ENCODE measurements at places on chromosomes 6 and 20. TPM values are rescaled to one million over a fixed set of nuclear protein-coding genes. Genes with fewer than 3 reads are reported as not detected.

- DNase-seq: no peak
Observed at GRCh38 chr6:62683063-62683462, 397.0 kb upstream of the KHDRBS2 start.

DNA sequence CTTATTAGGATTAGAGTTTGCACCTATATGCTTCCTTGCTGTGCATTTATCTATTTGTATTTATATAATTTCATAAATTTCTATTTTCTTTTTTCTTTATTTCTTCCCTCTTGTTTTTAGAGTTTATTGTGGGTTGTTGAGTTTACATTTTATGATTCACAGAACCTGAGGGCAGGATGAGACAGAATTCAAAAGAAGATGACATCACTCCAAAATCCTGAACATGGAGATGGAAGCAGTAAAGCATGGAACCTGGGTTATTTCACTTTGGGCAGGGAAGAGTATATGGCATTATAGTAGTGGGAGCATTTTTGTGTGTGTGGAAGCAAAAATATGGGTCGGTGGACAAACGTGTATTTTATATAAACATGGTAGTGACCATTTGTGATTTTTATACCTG is 157.5 kb downstream of the RFX6 start:
- peak; percentile 17 for DNase-seq

Gene SLC44A4
- total RNA-seq: 4.9 TPM

Gene GJA10
- total RNA-seq: not detected

GRCh38 chr6:137162692-137163306 is 10.6 kb downstream of the IL22RA2 start:
- DNase-seq: no peak

DNA sequence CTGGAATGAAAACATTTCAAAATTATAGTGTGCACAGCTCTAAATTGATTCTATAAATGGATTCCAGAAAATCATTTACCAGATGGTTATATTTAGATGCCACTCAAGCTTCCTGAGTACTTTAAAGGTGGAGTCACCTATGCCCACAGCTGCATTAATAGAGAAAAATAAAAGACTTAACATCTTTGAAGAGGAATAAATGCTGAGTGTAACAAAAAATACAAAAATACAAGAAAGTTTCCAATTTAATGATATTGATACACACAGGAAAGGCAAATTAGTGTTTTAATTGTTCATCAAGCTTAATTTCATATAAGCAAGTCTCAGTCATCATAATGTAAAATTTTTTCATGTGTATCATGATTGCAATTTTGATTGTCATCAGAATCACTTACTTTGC is 89.5 kb upstream of the MANEA start:
- no peak for DNase-seq

GRCh38 chr6:123434186-123434585 is 202.6 kb downstream of the TRDN start:
- no peak for DNase-seq

GRCh38 chr20:58251979-58252591 is 23.6 kb upstream of the ANKRD60 start:
- peak; percentile 99 for DNase-seq

- no peak for DNase-seq
Observed at GRCh38 chr6:21118216-21118780, 475.3 kb upstream of the SOX4 start.

GRCh38 chr6:147378819-147379218 is 129.7 kb upstream of the SAMD5 start:
- DNase-seq: no peak

GRCh38 chr6:166624275-166624674 is 2.8 kb downstream of the RPS6KA2 start:
- DNase-seq: no peak

DNA sequence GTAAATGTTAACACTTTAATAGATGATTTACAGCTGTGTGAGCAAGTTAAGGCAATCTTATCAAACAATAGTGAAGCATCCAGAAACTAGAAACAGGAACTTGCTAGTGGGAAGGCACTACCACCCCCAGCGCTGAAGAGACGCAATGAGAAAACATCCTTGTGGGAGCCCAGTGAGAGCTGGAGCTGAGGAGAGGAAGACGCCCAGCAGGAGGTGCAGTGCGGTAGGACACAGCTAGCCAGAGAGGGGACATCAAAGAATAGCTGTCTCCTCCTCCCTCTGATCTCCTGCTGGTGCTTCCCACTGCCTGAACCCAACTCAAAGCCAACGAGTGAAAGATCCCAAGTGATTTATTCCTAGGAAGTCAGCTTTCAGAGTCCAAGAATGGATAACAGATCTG is 140.3 kb downstream of the COL12A1 start:
- no peak for DNase-seq

- DNase-seq: peak; percentile 32
Observed at GRCh38 chr6:155248008-155249001, 15.5 kb upstream of the CLDN20 start.
